ENCODE measurements at places on chromosomes 4 and X.

DNA sequence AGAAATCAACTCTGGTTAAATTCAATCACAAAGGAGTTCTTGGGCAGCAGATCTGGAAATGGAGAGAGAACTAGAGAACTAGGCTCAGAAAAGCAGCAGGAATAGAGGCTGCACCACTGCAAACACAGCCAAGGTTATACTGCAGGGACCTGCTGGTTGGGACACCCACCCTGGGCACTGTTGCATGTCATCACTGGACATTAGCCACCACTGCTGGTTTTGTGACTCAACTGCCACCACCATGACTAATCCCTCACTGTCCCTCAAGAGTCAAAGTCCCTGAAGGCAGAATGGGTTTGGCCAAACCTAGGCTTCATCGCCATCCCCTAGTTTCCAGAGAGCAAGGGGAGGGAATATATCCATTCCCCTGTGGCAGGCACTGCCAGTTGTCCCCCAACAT, 38.1 kb upstream of the IRAK1 start:
- no peak for DNase-seq

- no peak for DNase-seq
Measured at GRCh38 chr4:1290165-1290977, 680 bp downstream of the MAEA start.

DNA sequence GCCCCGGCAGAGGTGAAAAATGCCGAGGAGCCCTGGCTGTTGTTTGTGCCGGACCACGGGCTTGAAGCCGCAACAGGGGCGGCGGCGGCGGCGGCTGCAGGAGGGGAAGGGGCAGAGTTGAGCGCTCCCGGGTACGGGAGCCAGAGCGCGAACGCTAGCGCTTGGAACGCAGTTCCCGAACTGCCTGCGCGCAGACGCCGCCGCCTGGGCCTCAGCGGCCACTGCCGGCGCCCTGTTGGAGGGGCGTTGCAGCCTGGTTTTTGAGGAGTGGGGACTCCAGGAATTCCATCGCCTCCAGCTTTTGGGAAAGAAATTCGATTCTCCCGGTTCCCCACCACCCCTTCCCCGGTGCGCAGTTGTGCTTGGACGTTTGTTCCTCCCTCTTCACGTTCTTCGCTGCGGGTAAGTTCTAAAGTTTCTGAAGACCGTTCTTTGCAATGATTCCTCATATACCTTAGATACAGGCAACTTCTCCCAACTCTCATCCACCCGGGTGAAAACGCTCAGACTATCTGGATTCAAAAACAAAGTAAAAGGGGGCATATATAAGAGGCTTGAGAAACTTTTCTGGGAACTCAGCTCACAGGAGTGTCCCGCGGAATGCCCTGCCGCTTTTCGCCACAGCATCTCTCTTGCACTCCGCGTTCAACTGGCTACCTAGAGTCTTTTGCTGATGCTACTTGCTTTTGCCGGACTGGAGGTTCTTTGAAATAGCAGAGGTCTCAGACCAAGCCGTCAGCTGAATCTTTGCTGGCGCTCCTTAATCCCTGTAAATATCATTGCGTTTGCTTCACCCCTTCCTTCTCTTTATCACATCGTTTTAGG, 1.0 kb downstream of the FAT4 start:
- no peak for DNase-seq

DNA sequence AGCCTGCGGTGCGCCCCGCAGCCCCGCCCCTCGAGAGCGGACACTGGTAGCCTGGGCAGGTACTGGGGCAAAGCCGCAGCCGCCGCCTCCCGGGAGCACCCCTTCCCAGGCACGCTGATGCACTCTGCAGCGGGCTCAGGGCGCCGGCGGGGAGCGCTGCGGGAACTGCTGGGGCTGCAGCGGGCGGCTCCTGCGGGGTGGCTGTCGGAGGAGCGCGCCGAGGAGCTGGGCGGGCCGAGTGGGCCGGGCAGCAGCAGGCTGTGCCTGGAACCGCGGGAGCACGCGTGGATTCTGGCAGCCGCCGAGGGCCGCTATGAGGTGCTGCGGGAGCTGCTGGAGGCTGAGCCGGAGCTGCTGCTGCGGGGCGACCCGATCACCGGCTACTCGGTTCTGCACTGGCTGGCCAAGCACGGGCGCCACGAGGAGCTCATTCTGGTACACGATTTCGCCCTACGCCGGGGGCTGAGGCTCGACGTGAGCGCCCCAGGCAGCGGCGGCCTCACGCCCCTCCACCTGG, 401 bp downstream of the SOWAHD start:
- DNase-seq: no peak

- no peak for DNase-seq
Measured at GRCh38 chr4:93710101-93710846, 118.3 kb upstream of the ATOH1 start.

DNA sequence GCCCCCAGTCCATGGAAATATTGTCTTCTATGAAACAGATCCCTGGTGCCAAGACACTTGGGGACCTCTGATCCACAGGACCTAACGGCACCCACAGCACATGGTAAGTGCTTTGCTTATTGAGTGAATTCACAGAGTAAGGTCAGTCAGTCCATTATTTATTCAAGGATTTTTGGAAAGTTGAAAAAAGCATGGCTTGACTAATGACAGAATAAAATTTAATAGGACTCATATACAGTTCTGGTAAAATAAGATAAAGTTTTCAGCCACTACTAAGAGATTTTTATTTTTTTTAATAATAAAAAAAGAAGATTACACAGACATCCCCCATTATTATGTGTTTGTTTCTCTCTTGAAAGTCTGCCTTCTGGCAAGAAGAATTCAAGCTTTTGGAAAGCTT, 490.6 kb upstream of the HS3ST1 start:
- DNase-seq: no peak

GRCh38 chrX:116872931-116873330, 410.2 kb upstream of the CT83 start:
- DNase-seq: no peak

- DNase-seq: no peak
Measured at GRCh38 chr4:42655921-42656678, 805 bp downstream of the ATP8A1 start.

DNA sequence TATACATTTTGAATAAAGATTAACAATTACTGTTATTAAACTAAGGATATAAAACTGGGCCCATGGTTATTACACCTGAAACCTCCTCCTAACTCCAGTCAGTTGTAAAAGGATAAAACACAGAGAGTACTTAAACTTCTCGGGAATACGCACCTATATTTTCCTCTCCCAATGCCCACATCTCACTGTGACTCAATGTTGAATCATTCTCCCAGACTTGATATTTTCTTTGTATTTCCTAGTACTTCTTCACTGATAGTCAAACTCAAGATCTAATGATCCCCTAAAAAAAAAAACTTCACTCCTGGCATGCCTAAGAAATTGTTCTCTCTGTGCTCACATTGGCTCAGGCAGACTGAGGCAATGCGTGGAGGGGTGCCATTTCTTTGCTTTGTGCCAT, 212.5 kb upstream of the DKK2 start:
- DNase-seq: no peak

DNA sequence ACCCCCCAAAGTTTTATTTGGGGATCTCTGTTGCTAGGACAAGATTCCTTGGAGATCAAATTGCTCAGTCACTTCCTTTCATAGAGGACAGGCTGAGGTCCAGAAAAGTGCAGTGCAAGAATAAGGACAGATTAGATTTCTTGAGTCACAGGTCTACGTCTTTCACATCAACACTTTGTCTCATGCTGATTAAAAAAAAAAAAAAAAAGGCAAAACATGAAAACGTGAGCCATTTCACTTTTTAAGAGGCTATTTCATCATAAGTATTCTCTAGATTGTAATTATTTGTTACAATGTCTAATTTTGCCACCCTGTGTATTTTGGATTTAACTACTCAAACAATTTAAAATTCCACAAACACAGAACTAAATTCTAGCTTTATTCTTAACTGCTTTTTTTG, 647.0 kb downstream of the TRAM1L1 start:
- no peak for DNase-seq

DNA sequence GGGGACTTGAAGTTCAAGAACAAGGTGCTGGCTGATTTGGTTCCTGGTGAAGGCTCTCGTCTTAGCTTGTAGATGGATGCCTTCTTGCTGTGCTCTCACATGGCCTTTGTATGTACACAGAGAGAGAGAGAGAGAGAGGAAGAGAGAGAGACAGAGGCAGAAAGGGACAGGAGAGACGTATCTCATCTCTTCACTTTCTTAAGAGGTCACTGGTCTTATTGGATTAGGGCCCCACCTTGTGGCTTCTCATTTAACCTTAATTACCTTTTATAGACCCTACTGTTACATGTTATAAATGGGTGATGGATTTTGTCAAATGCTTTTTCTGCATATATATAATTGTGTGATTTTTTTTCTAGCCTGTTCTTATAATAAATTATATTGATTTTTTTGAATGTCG, 1444.2 kb downstream of the ADGRL3 start:
- no peak for DNase-seq

DNA sequence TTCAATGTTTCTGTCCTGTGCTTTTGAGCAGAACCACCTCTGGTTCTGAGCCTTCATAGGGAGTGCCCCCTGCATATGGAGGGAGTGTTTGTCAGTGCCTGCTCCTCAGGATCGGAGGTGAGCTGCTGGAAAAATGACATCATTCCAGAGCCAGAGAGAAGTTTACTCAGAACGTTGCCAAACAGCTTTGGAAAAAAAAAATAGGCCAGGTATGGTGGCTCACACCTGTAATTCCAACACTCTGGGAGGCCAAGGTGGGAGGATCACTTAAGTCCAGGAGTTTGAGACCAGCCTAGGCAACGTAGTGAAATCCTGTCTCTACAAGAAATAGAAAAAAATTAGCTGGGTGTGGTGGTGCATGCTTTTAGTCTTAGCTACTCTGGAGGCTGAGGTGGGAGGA, 27.2 kb upstream of the PDLIM3 start:
- no peak for DNase-seq

DNA sequence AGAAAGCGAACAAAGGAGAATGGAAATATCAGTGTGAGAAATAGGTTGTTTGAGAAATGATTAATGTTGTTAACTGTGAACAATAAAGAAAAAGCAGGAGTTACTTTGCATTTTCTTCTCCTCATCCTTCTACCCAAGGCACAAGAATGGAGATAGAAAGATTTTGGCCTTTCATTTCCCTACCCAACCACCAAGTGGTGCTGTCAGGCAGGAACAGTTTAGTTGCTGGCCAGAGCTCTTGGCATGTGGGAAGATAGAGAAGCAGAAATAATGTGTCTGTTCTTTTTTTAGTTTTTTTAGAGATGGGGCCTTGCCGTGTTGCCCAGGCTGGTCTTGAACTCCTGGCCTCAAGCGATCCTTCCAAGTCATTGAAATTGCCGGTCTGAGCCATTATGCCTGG, 12.8 kb downstream of the HOPX start:
- no peak for DNase-seq

- DNase-seq: no peak
Measured at GRCh38 chrX:139020801-139021200, 309.3 kb upstream of the FGF13 start.
